ENCODE measurements at places on chromosomes 7 and 10.

DNA sequence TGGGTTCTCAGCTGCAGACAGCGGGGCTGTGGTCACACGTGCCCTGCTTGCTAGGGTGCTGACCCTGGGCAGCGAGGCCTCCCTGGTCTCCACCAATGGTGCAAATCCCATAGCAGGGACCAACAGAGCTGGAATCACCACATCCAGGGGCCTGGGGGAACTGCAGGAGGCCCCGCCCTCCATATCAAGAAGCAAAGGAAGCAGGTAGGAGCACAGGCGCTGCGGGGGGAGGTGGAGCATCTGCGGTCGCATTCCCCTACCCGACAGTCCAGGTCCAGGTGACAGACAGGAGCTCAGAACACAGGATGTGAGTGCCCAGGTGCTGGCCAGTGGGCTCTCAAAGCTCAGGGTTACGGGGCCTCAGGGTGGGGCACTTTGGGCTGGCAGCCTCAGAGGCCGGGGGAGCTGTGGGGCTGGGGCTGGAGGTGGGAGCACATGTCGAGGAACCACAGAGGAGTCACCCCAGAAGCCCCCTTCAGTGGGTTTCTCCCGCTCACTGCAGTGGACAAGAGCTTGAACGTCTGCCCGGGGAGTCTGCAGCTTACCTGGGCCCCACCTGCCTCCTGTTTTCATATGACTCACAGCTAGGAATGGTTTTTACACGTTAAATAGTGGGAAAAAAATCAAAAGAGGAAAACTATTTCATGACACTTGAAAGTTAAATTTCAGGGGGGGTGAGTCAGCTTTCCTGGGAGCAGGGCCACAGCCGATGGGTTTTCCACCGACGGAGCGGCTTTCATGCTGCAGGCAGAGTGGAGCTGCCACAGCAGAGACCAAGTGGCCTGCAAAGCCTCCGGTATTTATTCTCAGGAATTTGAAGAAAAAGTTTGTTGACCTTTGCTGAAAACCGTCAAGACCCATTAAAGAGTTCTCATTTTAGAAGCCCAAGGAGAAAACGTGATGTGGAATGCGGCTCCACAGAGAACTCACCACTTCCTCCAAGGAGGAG lies 148.7 kb upstream of the PPP2R2D start:
- no peak for DNase-seq
- peaks cover 3% of the 10 kb centered on the region for H3K4me1 ChIP-seq
- H3K4me3 ChIP-seq: no peak overlapping the region
- peak overlapping the region; percentile 27 for H3K27ac ChIP-seq
- H3K36me3 ChIP-seq: no peaks in the 10 kb centered on the region

- H3K36me3 ChIP-seq: peaks cover 2% of the 10 kb centered on the region
- DNase-seq: no peak
- H3K4me1 ChIP-seq: peaks cover 5% of the 10 kb centered on the region
- no peaks in the 10 kb centered on the region for H3K27me3 ChIP-seq
- peak overlapping the region; percentile 38 for H3K4me3 ChIP-seq
- H3K27ac ChIP-seq: no peak overlapping the region
Measured at GRCh38 chr10:124565565-124566221, 104.1 kb downstream of the LHPP start.

- no peak overlapping the region for H3K4me3 ChIP-seq
- H3K27me3 ChIP-seq: no peaks in the 10 kb centered on the region
- H3K4me1 ChIP-seq: peaks cover 11% of the 10 kb centered on the region
- peaks cover 94% of the 10 kb centered on the region for H3K36me3 ChIP-seq
Measured at GRCh38 chr10:32028710-32029109, 27.5 kb downstream of the KIF5B start.

- no peak overlapping the region for H3K27ac ChIP-seq
- DNase-seq: no peak
- H3K27me3 ChIP-seq: peaks cover 13% of the 10 kb centered on the region
- H3K36me3 ChIP-seq: no peaks in the 10 kb centered on the region
Measured at GRCh38 chr7:142001163-142001874, 5.6 kb downstream of the MGAM start.

GRCh38 chr7:99002827-99003212 lies 124.5 kb downstream of the TRRAP start:
- no peak overlapping the region for H3K27ac ChIP-seq
- H3K36me3 ChIP-seq: peaks cover 55% of the 10 kb centered on the region
- H3K4me3 ChIP-seq: no peak overlapping the region
- peaks cover 3% of the 10 kb centered on the region for H3K4me1 ChIP-seq
- no peak for DNase-seq

GRCh38 chr10:114239994-114240345 lies 916 bp downstream of the VWA2 start:
- DNase-seq: no peak
- no peak overlapping the region for H3K27ac ChIP-seq
- H3K27me3 ChIP-seq: peaks cover 91% of the 10 kb centered on the region

DNA sequence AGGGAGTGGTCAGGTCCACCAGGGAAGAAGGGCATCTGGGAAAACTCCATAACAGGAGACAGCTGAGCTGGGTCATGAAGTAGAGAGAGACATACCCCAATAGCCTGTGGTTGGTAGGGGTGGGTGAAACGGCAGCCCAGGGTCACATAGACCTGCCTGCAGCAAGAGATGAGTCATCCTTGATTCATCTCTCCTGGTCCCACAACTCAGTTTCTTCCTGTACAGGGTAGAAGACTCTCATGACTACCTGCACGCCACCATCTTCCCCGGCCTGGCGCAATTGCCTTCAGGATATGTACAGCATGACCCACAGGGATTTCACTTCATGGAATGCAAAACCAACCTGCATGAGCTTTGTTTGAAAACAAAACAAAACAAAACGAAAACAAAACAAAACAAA lies 45.1 kb upstream of the ADAM12 start:
- H3K27me3 ChIP-seq: no peaks in the 10 kb centered on the region
- peaks cover 18% of the 10 kb centered on the region for H3K4me1 ChIP-seq
- no peak overlapping the region for H3K4me3 ChIP-seq
- H3K36me3 ChIP-seq: no peaks in the 10 kb centered on the region
- DNase-seq: no peak
- no peak overlapping the region for H3K27ac ChIP-seq

DNA sequence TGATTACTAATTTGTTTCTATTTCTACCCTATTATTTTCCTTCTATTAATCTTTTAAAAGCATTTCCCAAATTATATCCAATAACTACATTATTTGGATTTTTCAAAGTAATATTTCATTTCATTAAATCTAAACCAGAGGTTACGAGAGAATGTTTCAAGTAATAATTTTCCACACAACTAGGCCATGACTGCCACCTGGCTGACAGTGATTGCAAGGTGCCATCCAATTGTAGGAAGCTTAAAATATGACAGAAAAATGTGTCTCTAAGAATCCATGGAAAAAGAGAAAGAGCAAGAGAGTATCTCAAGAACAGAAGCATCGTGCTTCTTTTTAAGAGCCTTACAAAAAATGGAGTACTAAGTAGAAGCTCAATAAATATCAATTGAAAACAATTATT lies 48.7 kb downstream of the TPK1 start:
- no peak overlapping the region for H3K27ac ChIP-seq
- no peak for DNase-seq
- no peaks in the 10 kb centered on the region for H3K4me1 ChIP-seq
- no peaks in the 10 kb centered on the region for H3K36me3 ChIP-seq

- no peak for DNase-seq
- no peaks in the 10 kb centered on the region for H3K27me3 ChIP-seq
- no peak overlapping the region for H3K4me3 ChIP-seq
- H3K4me1 ChIP-seq: no peaks in the 10 kb centered on the region
- no peaks in the 10 kb centered on the region for H3K36me3 ChIP-seq
Measured at GRCh38 chr10:24992512-24993133, 23.3 kb downstream of the ENKUR start.

DNA sequence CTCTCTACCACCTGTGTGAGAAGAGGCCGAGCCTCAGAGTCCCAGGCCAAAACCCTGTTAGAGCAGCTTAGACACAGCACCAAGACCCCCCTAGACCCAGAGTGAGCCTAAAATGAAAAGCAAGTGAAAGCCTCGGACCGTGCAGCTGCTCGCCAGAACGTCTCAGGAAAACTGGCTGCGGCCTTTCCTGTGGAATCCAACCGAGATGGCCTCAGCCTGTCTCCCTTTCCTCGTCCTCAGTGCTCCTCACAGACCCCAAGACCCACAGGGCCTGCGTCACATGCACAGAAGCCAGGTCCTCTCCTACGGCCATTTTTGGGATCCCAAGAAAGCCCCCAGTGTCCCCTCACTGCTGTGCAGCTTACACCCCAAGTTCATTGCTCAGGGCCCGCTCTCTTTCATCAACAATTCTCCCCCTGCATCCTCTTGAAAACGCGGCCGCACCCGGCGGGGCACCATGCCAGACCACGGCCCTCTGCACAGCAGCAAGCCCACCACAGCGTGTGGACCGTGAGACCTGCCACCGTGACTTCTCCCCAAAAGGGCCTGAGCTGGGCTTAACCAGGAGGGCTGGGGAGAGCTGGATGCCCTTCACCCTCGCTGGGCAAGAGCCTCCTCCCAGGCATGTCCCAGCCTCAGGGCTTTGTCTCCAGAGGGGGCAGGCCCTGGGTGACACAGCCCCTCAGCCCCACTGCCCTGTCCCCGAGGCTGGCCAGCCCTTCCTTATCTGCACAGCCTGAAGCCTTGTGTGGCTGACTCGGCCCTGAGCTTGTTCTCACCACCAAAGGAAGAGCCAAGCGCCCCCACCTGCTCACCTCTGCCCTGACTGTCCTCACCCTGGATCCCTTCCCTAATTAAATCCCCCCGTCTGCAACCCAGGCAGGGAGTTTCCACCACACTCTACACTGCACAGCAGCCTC lies 142.9 kb downstream of the PTPRN2 start:
- no peak overlapping the region for H3K4me3 ChIP-seq
- H3K4me1 ChIP-seq: no peaks in the 10 kb centered on the region
- no peak overlapping the region for H3K27ac ChIP-seq
- peaks cover 33% of the 10 kb centered on the region for H3K27me3 ChIP-seq
- no peak for DNase-seq
- no peaks in the 10 kb centered on the region for H3K36me3 ChIP-seq
